NCI-H1105 treated with DMSO at 0.1 percent for 48 hours (cell line): ENCODE measurements at places on chromosomes 2 and 18.
A peak's percentile ranks its signal among the peaks of the same experiment; 100 is the strongest.

- DNase-seq = peak; percentile 9
These were observed 583.6 kb downstream of the IRS1 start for GRCh38 chr2:226215902-226216503.

GRCh38 chr2:2757764-2758163 lies 426.7 kb upstream of the MYT1L start:
- no peak for DNase-seq

DNA sequence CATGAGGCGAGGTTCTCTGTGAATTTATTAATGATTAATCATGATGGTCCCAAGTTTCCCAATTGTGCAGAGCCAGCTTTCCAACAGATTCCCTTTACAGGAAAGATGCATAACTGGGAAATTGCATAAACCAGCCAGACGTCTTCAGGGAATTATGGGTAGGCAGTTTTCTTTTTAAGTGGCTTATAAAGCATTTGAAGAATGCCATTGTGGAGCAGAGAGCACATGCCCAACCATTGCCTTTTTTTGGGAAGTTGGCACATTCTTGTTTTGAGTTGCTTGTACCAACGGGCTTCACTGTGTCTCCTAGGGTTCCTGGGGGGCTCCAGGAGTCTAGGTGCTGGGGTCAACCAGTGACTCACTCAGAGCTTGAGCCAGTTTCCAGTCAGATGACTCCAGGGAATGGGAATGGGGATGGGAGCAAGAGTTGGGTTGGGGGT lies 231.7 kb upstream of the FOSL2 start:
- DNase-seq = no peak

DNA sequence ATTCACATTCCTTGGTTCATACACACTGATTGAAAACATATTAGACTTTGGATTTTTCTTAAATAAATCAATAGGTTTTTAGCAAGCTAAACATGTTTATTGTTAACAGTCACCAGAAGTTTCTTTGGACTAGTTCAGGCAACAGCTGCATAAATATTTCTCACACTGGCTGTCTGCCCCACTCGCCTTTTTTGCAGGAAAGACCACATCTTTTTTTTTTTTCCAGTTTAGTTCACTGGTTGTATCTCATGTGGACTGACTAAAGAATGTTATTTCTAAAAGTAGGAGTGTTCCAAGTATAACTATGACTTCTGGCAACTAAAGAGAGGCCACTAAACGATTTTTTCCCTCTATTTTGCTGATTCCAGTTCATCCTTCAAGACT lies 31.1 kb downstream of the SLC40A1 start:
- no peak for DNase-seq

DNA sequence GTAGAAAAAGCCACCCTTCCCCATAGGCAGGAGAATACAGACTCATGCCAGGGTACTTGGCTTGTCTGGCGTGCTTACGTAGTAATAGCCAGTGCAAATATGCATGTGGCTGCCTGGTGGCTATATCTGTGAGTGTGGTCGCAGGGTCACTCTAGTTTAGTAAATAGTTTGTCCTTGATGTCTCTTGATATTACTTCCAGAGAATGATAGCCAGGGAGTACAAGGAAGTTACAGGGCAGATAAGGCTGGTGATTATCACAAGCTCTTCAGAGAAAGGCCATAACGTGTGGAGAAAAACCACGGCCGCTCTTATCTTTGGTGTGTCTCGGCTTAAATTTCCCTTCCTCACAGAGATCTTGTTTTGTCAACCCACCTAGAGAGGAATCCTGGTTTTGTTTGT lies 54.3 kb upstream of the SLC39A10 start:
- no peak for DNase-seq

- no peak for DNase-seq
These were observed 51.5 kb downstream of the CDC42EP3 start for GRCh38 chr2:37619959-37620300.

DNA sequence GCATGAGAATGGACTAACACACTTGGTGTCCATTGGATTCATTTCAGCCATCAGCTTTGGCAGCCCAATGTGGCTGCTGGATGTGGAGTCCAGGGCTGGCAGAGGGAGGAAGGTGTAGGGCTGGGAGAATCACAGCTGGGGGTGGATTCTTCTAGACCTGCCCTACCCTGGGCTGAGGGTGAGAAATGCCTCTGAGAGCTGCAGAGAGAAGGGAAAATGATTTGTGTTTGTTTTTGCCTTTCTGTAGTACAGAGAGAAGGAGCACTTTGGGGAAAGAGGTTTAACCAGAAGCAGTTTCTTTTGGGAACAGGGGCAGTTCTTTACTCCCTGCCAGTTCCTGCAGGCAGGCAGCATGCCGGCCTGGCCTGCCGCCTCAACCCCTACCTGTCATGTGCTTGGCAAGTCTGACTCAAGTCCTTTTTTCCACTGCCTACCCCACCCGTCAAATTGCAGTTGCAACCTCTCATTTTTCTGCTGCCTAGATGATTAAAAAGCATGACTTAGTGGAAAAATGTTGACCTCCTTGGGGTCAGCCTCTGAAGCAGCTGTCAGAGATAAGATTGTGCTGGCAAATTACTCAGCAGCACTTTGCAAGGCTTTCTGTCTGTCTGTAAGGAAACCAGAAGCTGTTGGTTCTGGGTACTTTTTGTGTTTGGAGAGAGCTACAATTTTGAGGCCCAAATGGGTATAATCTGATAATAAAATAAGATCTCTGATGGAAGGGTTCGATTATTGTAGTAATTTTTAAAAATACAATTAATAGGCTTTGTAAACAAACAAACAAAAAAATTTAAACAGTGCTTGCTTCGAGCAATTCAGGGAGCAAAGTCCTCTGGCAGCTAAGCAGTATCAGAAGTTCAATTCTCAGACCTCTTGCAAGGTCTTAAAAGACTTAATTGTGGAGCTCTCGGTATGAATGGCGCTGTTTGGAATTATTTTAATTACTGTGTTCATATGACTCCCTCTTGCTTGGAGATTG lies 21.7 kb downstream of the LBH start:
- no peak for DNase-seq

- no peak for DNase-seq
These were observed 56.1 kb downstream of the OSBPL6 start for GRCh38 chr2:178250429-178250828.

- no peak for DNase-seq
These were observed 116.3 kb upstream of the CXCR4 start for GRCh38 chr2:136234261-136234660.

- DNase-seq = no peak
These were observed 72.2 kb downstream of the CRIM1 start for GRCh38 chr2:36427790-36428243.

DNA sequence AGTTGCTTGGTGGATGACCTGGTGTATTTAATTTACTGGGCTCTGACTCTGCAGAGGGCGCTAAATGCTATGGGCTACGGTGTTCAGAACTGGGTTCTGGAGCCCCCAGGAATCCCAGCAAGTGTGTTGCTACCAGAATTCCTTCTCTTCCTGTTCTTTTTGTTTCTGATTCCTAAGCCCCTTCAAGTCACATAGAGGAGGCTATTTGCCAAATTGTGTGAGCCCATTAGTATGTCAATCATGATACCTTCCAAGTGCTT lies 358.2 kb upstream of the SPRED2 start:
- no peak for DNase-seq

DNA sequence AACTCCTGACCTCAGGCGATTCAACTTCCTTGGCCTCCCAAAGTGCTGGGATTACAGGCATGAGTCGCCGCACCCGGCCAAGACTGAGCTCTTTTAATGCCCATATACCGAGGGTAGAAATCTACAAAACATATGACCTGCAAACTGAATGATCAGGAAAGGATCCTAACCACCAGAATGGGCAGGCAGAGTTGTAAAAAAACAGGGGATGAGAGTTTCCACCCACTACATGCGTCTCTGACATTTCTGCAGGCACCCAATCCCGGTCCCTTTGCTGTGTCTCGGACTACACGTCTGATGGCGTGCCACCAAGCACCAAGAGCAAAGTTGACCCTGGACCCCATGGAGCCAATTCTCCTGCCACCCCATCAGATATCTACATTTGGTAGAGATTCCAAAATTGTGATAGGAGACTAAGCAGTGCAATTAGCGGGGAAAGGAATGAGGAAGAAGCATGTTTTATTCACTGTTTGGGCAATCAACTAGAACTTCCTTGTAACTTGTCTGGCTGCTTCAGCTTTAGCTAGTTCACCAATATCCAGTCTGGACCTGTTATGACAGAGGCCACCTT lies 74.1 kb downstream of the ATP8B1 start:
- no peak for DNase-seq

- DNase-seq = no peak
These were observed 176.2 kb upstream of the ZC3H15 start for GRCh38 chr2:186309901-186310300.

- DNase-seq = no peak
These were observed 26.8 kb upstream of the EPAS1 start for GRCh38 chr2:46270384-46270783.

DNA sequence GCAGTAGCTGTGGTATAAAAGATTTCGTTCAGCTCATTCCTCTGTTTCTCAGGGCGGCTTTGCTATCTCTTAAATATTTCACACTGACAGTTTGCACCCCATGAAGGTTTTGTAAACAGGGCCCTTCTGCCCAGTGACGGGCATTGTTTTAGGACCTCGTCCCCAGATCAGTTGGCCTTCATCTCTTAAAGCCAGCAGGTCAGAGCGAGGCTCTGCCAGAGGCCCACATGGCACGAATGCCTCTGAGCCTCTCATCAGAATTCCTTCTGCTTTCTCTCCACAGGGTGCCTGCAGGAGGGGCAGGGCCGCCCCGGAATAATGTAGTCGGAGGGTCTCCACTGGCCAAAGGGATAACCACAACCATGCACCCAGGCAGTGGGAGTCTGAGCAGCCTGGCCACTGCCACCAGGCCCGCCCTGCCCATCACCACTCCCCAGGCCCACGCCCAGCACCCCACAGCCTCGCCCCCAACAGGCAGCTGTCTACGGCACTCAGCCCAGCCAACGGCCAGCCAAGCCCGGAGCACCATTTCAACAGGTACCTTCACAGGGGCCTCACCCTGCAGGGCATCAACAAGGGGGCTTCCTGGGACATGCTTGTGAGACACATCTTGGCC lies 177.0 kb downstream of the SEPTIN10 start:
- no peak for DNase-seq

GRCh38 chr2:65487404-65487803 lies 55.0 kb upstream of the SPRED2 start:
- DNase-seq = no peak

DNA sequence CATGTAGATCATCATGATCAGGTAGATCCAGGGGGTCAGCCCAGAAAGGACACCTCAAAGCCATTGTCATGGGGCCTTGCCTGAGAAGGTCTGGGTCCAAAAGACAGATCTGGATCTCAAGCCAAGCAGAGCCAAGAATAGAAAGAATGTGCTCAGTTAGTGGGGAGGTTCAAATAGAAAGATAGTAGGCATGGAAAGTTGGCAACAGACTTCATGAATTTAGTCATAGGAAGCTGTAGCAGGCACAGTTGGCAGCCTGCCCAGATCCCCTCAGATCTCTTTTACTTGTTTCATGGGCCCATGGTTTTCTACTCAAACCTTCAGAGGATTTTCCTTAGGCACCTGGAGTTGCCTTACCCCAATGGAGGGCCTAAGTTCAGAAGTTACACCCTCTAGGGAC lies 767.0 kb downstream of the SLC4A3 start:
- DNase-seq = peak; percentile 43

- no peak for DNase-seq
These were observed 82.8 kb upstream of the CD28 start for GRCh38 chr2:203623661-203624060.

- no peak for DNase-seq
These were observed 86.5 kb downstream of the ICOS start for GRCh38 chr2:204023088-204023487.

GRCh38 chr2:15372019-15372418 lies 189.1 kb downstream of the NBAS start:
- no peak for DNase-seq

DNA sequence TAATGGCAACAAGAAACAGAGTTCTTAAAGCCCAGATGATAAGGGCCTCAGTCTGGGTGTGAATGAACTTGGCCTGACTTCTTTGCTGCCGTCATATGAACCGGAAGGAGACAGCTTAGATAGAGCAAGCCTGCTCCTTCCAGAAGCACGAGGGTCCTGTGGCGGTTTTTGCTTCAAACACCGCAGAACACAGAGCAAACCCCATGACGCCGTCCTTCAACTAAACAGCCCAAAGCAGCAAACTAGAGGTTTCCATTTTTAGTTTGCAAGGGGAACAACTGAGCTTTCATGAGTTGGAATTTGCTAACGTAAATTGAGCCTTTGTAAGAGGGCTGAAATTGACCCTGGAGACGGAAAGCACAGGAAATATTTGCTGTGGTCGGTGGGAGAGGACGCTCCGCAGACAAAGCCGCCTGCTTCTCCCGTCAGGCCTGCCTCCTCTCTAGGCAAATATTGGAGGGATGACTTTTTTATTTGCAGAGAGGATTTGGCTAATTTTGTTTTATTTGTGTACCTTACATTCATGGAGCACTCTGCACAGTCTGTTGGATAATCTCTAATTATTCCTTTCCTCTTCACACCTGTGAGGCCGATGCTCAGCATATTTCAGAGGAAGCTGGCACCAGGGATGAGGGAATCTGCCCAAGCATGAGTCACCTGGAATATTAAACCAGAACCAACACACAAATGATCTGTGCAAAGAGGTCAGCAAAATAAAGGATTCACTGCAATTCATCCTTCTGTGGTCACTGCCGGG lies 134.0 kb upstream of the NCK2 start:
- no peak for DNase-seq

DNA sequence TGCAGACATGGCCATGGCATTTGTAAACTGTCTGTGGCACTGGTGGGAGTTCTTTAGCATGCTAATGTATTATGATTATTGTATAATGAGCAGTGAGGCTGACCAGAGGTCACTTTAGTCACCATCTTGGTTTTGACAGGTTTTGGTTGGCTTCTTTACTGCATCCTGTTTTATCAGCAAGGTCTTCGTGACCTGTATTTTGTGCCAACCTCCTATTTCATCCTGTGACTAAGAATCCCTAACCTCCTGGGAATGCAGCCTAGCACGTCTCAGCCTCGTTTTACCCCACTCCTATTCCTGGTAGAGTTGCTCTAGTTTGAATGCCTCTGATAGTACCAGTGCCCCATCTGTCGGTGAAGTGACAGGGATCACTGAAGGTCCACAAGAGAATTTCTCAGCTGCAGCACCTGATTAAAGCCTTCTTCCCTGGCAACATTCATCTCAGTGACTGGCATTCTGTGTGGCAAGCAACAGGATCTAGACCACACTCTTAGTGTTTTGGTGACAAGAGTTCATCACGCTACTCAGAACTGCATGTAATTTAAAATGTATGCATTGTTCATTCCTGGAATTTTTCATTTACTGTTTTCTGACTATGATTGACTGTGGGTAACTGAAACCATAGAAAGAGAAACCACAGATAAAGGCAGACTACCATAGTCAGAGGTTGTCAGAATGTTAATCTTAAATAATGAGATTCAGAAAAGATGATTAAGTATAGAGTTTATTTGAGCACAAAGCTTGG lies 43.0 kb upstream of the GPR39 start:
- DNase-seq = no peak

GRCh38 chr18:31950583-31950982 lies 7.7 kb upstream of the TRAPPC8 start:
- DNase-seq = no peak
